ENCODE measurements at places on chromosomes 2 and 18. TPM values are rescaled to one million over a fixed set of nuclear protein-coding genes. Genes with fewer than 3 reads are reported as not detected.

CD207 gene
- not detected for total RNA-seq

GTF2A1L gene
- total RNA-seq, result 1.1 TPM

GPR39 gene
- 3.6 TPM for total RNA-seq

DNA sequence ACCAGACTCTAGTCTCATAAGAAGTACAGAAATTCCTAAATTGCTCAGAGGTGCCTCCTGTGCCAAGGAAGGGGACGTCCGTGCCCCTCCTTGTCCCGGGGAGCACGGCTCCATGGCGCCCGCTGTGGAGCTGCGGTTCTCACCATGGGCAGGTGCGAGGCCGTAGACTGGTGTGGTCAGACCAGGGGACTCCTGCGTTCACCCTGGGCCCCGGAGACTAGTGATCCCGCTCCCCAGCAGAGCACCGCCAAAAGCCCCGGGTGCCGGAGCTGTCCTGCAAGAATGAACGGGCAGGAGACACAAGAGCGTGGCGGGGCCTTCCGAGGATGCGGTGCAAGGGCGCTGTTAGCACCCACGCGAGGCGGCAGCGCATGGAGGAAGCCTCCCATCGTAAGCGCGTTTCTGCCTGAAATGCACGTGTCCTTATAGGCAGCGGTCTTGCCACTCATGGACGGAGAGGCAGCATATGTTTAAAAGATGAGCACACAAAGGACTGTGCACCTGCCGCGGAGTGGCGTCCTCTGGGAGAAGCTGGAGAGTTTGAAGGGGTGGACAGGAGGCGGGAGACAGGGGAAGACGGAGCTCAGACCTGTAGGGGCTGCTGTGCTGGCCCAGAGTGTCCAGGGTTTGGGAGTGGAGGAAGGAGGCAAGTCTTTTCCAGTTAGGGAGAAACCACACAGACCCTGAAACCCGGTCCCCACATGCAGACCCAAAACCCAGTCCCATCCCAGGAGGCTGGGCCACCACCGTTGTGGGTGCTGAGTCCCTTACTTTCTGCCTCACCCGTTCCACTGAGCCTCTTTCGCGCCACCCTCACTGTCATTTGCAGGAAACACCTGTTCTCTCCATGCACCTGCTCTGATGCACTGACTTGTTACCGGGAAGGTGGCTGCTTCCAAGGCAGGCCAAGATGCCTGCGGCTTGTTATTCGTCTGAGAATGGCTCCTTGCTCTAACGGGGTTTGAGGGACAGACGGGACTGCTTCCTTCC is 7.5 kb upstream of the KCNG2 start:
- peaks cover 35% of the 10 kb centered on the region for H3K4me1 ChIP-seq
- H3K27ac ChIP-seq, result peak overlapping the region; percentile 66
- H3K36me3 ChIP-seq, result no peaks in the 10 kb centered on the region
- H3K27me3 ChIP-seq, result peaks cover 41% of the 10 kb centered on the region
- H3K4me3 ChIP-seq, result no peak overlapping the region

- no peaks in the 10 kb centered on the region for H3K27me3 ChIP-seq
- no peak overlapping the region for H3K27ac ChIP-seq
- H3K36me3 ChIP-seq, result no peaks in the 10 kb centered on the region
- DNase-seq, result no peak
These were observed 654.9 kb upstream of the SYT4 start for GRCh38 chr18:43932140-43932539.

Measured in osteoblast (primary cell).